ENCODE measurements at places on chromosomes 4 and X. TPM values are rescaled to one million over a fixed set of nuclear protein-coding genes. Genes with fewer than 3 reads are reported as not detected.
A peak's percentile ranks its signal among the peaks of the same experiment; 100 is the strongest.

GRCh38 chr4:39950861-39951481, 26.7 kb downstream of the PDS5A start:
- no peak for DNase-seq
- no peak overlapping the region for H3K4me3 ChIP-seq
- no peaks in the 10 kb centered on the region for H3K27me3 ChIP-seq

DNA sequence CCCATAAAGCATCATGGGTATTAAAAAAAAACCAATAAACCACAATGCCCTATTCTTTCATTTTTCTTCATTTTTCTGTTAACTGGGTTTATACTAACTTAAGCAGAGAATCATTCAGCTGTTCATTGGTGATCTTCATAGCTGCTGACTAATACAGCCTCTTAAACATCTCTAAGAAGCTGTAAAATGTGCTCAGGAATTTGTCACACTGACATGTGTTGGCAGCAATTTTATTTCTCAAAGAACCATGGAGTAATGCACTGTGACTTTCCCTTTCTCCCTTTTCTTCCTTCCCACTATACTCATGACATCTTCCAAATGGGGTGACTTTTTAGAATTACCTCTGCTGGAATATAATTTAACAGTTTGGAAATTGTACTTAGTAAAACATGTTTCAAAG, 315.4 kb downstream of the ANTXR2 start:
- no peak overlapping the region for H3K4me3 ChIP-seq
- no peak overlapping the region for H3K27ac ChIP-seq
- no peaks in the 10 kb centered on the region for H3K27me3 ChIP-seq
- no peaks in the 10 kb centered on the region for H3K4me1 ChIP-seq
- no peak for DNase-seq

- no peaks in the 10 kb centered on the region for H3K36me3 ChIP-seq
- no peak overlapping the region for H3K4me3 ChIP-seq
- no peak for DNase-seq
These were observed 206.7 kb upstream of the SLIT2 start for GRCh38 chr4:20044966-20045365.

DNA sequence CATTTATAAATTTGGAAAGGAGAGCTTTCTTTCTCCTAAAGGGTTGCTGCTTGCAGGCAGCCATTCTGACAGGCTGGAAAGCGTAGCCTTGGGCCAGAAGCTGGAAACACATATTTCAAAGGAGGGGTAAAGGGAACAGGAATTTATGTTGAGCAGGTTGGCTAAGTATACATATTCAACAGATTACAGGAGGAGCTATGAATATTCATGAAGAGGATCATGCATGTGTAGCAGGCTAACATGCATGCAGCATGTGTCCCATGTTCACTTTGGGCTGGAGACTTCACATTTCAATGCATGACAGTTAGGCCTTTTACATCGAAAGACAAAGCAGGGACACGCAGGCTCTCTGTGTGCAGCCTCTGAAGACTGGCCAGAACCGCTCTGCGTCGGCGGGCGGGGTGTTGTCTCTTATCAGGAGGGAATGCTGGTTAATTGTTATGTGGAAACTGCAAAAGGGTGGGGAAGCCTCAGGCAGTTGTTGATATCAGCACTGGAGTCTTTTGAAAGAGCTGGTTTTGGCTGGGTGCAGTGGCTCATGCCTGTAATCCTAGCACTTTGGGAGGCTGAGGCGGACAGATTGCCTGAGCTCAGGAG, 31.5 kb downstream of the CASP3 start:
- H3K36me3 ChIP-seq: no peaks in the 10 kb centered on the region
- no peaks in the 10 kb centered on the region for H3K4me1 ChIP-seq
- H3K4me3 ChIP-seq: no peak overlapping the region
- H3K27ac ChIP-seq: no peak overlapping the region
- H3K27me3 ChIP-seq: no peaks in the 10 kb centered on the region
- DNase-seq: no peak

DNA sequence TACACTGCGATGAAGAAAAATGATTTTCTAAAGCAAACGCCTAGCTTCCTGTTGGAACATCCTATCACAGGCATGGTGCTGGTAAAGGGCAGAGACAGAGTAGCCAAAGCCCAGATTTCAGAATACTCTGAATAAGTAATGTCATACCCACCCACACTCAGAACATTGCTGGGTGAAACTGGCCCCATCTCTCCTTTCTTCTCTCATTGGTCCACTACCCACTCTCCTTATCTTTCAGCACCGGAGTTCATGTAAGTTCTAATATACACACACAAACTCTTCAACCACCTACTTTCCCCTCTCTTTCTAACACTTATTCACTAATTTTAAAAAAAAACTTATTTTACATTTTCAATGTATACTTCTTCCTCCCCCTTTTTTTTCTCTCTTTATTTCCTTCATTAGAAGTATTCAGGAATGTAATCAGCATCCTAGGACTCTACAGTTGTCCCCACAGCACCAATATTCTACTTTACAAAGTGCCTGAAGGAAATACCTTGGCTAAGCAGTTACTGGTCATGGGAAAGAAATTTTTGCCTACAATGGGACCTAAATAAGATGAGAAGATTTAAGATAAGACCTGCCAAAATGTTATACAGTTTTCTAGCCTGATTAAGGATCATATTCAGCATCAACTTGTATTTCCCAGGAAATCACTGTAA, 63.0 kb downstream of the SEC24D start:
- no peak overlapping the region for H3K27ac ChIP-seq
- no peaks in the 10 kb centered on the region for H3K27me3 ChIP-seq
- no peaks in the 10 kb centered on the region for H3K36me3 ChIP-seq
- no peaks in the 10 kb centered on the region for H3K4me1 ChIP-seq
- DNase-seq: no peak

DNA sequence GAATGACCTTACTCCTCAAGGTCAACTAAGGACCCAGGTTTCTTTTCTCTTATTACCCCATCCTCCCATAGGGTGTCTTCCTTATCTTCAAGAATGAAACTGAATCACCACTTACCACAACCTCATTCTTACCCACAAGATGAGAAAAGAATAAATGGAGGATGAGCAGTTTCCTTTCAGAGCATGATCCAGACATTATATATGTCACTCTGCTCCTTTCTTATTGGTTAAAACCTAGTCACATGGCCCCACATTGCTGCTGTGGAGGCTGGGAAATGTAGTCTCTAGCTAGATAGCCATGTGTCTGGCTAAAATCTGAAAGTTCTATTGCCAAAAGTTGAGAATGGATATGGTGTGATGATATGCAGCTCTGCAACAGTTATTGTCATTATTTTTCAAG, 62.4 kb upstream of the RAI2 start:
- DNase-seq: no peak
- no peak overlapping the region for H3K27ac ChIP-seq
- no peaks in the 10 kb centered on the region for H3K36me3 ChIP-seq
- H3K4me3 ChIP-seq: no peak overlapping the region
- H3K4me1 ChIP-seq: no peaks in the 10 kb centered on the region
- no peaks in the 10 kb centered on the region for H3K27me3 ChIP-seq

The OPN1MW3 gene
- polyA plus RNA-seq: not detected

GRCh38 chrX:21373637-21374162, 518 bp upstream of the CNKSR2 start:
- H3K27ac ChIP-seq: peak overlapping the region; percentile 70
- H3K4me1 ChIP-seq: peaks cover 7% of the 10 kb centered on the region
- no peak for DNase-seq
- H3K36me3 ChIP-seq: no peaks in the 10 kb centered on the region

- no peak overlapping the region for H3K27ac ChIP-seq
- no peaks in the 10 kb centered on the region for H3K36me3 ChIP-seq
- no peak for DNase-seq
- no peaks in the 10 kb centered on the region for H3K4me1 ChIP-seq
These were observed 108.8 kb upstream of the STIM2 start for GRCh38 chr4:26751838-26752237.

The SPIN2A gene
- not detected for polyA plus RNA-seq

GRCh38 chr4:56733352-56733751, 52.3 kb upstream of the HOPX start:
- no peak overlapping the region for H3K4me3 ChIP-seq
- no peaks in the 10 kb centered on the region for H3K36me3 ChIP-seq
- H3K4me1 ChIP-seq: no peaks in the 10 kb centered on the region
- DNase-seq: no peak

The TSPAN7 gene
- 0.65 TPM for polyA plus RNA-seq

DNA sequence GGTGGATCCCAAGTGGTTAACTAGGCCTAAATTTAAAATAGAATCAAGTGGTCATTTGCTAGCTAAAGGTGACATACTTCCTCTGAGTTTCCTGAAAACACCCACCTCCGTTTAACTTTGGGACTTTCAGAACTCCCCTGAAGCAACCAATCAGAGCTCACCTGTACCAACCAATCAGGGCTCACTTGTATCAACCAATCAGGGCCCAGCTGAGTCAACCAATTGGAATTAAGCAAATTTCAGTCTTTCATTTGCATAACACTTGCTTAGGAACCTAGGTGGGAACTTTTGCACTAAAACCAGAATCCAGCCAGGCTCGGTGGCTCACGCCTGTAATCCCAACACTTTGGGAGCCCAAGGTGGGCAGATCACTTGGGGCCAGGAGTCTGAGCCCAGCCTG, 15.9 kb downstream of the GPC4 start:
- no peaks in the 10 kb centered on the region for H3K27me3 ChIP-seq
- H3K27ac ChIP-seq: no peak overlapping the region
- no peak overlapping the region for H3K4me3 ChIP-seq
- no peak for DNase-seq
- no peaks in the 10 kb centered on the region for H3K4me1 ChIP-seq

DNA sequence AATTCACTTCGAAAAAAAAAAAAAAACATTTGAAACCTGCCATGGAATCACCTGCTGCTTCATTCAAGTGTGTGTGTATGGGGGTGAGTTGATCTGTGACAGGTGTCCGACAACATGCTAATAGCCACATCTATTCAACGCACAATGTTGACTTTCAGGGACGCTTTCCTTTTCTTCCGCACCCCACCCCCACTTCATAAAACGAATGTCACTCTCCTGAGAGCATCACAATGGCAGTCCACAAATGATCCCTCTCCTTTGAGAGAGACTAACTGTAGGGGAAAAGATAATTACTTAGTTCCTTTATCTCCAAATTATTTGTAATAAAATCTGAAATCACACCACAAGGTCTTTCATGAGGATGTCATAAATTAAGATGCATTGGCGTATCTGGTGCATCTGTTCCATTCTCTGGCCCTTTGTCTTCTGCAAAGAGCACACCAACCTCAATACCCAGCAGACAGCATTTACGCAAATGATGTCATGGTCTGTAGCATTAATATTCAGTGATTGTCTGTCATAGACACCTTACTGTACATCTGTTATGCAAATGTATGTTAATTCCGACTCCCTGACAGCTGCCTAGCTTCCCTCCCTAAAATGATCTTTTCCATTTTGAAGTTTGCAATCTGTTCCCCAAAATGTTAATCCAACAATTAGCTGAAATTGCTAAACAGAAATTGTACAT, 640.0 kb upstream of the BOD1L1 start:
- H3K27me3 ChIP-seq: no peaks in the 10 kb centered on the region
- H3K4me3 ChIP-seq: no peak overlapping the region

DNA sequence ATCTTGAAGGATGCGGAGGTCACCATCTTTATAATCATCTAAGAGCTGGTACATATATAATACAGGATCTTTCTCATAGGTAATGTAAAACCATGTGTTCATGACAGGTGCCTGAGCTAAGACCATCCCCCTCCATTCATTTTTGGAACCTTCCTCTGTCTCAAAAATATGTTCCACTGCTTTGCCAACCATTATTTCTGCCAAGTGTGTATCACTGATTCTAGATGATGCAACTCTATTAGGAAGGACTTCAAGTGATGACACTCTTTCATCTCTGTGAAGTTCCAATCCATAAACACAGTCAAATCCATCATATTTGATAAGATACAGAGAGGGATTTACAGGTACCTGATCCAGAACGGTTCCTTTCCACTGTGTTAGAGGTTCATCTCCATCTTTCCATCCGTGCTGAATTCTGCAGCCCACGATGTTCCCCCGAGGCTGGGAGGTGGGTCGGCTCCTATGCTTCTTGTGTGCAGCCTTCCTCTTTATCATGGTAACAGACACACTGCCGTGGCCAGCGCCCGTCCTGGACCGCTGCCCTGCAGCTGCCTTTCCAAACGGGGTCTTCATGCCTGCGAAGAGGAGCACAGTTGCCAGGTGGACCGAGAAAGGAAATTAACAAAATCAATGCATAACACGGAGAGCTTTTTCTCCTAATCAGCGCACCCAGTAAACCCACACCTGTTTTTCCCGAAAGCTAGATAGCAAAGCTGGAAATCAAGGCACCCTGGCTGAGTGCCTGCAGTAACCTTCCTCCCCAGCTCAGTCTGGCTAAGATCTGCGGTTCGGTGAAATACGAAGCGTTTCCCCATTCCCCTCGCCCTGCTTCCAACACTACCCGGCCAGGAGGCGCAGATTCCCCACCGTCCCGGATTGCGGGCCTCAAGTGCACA, 718 bp downstream of the SPIN3 start:
- H3K4me3 ChIP-seq: peak overlapping the region; percentile 50
- peak; percentile 5 for DNase-seq
- H3K27me3 ChIP-seq: no peaks in the 10 kb centered on the region
- H3K27ac ChIP-seq: peak overlapping the region; percentile 42
- H3K36me3 ChIP-seq: no peaks in the 10 kb centered on the region

All from naive thymus-derived CD4-positive, alpha-beta T cell (primary cell).